ENCODE measurements at places on chromosomes 5 and 9.
A peak's percentile ranks its signal among the peaks of the same experiment; 100 is the strongest.

- no peak for DNase-seq
These were observed 67.8 kb downstream of the FAT2 start for GRCh38 chr5:151523335-151523734.

GRCh38 chr9:75397836-75398235 lies 309.5 kb downstream of the OSTF1 start:
- no peak for DNase-seq

- no peak for DNase-seq
These were observed 10.3 kb downstream of the FST start for GRCh38 chr5:53490747-53491146.

GRCh38 chr5:163619273-163619934 lies 114.0 kb downstream of the MAT2B start:
- no peak for DNase-seq

- no peak for DNase-seq
These were observed 25.0 kb upstream of the C5orf47 start for GRCh38 chr5:173963867-173964441.

DNA sequence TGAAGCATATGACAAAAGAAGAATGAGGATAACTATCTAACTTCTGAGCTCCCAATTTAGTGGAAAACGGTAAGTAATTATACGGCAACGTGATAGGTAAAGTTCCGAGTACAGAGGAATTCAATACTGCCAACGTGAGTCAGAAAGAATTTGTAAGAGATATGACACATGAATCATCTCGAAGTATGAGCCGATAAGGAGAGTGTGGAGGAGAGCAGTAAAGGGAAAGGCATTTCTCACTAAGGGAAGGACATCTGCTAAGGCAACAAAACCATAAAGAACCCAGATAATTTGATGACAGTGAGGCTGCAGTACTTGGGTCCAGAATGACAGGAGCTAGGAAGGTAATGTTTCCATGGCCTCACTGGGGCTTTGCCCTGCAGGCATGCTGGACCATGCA lies 11.0 kb downstream of the MPDZ start:
- DNase-seq = no peak

- no peak for DNase-seq
These were observed 405.4 kb upstream of the ACTBL2 start for GRCh38 chr5:57887851-57888621.

- DNase-seq = no peak
These were observed 213.5 kb upstream of the MVB12B start for GRCh38 chr9:126113176-126113575.

- no peak for DNase-seq
These were observed 312.0 kb downstream of the TLE1 start for GRCh38 chr9:81377320-81377719.

DNA sequence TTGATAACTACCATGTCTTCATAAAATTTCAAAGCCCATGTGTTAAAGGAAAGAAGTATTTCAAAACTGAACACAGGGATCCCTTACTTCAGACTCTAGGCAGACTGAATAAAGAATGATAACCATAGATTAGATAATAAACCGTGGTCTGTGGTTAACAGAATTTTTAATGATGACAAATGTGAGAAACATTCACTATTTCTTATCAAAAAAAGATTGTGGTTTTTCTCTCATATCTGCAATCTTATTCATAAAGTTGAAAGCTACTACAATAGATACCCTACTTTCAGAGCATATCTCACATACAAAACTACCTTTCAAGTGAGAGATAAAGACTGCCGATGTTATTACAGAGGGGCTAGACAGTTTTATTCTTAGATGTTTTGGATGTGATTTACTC lies 816.8 kb upstream of the DMAC1 start:
- no peak for DNase-seq

GRCh38 chr9:115597330-115597895 lies 479.5 kb upstream of the TNC start:
- DNase-seq = no peak

DNA sequence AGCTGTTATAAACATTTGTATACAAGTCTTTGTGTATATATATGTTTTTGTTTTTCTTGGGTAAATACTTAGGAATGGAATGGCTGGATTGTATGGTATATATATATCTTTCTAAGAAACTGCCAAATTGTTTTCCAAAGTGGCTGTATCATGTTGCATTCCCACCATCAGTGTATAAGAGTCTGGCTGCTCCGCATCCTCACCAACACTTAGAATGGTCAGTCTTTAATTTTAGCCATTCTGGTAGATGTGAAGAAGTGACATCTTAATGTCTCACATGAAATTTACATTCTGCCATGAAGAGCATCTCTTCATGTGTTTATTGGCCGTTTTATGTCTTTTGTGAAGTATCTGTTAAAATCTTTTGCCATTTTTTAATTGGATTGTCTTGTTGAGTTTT lies 31.9 kb downstream of the GALNT10 start:
- DNase-seq = no peak

DNA sequence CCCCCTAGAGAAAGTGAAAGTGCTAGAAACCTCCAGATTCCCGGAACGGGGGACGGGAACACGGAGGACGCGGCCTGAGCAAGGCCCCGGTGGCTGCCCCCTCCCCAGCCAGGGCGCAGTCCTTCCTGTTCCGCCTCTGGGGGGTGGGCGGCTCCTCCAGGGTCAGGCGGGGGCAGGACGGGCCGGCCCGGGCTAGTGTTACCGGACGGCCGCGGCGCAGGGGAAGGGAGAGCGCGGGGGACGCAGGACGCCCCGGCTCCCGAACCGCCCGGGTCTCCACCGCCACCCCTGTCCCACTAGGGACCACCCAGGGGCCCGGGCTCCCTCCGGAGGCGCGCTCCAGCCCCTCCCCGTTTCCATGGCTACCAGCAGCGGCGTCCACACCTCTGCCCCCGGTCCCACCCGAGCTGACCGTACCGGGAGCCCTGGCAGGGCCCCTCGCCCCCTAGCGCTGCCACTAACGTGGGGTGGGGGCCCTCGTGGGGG lies 579 bp downstream of the SLC12A7 start:
- no peak for DNase-seq

- DNase-seq = no peak
These were observed 234.9 kb downstream of the ENC1 start for GRCh38 chr5:74405593-74405992.

DNA sequence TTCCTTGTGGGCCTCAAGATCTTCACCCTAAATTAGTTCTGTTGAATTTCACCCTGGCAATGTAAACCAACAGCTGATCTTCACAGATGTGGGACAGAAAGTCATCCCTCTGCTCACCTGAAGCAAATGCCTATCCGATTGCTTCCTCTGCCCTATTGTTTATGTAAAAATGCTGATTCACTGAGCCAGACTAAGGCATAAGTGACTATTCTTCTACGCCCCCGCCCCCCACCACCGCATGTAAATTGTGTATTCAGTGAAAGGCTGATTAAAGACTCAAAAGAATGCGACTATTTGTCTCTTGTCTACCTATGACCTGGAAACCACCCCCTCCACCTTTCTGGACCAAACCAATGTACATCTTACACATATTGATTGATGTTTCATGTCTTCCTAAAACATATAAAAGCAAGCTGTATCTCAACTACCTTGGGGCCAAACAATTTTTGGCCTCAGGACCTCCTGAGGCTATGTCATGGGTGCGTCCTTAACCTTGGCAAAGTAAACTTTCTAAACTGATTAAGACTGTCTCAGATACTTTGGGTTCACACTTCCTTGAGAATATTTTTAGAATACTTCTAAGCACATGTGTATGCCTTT lies 129.7 kb upstream of the BOD1 start:
- DNase-seq = no peak

DNA sequence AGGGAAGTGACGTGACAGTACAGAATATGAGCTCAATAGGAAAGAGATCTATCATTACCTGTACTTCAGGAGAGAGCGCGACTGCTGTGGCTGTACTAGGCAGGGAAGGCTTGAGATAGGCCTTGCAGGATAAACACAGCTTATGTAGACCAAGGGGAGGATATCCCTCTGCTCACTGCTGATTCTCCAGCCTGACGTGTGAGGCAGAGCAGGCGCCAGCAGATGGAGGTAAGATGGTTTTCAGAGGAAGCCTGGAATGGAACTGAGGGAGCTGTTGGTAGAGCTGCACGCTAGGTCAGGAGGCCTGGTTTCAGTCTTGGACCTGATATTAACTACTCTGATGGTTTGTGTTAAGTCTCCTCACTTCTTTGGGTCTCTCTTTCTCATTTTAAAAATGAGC lies 291.4 kb downstream of the YTHDC2 start:
- DNase-seq = no peak

- peak; percentile 6 for DNase-seq
These were observed 629 bp downstream of the CCNH start for GRCh38 chr5:87411973-87412629.

DNA sequence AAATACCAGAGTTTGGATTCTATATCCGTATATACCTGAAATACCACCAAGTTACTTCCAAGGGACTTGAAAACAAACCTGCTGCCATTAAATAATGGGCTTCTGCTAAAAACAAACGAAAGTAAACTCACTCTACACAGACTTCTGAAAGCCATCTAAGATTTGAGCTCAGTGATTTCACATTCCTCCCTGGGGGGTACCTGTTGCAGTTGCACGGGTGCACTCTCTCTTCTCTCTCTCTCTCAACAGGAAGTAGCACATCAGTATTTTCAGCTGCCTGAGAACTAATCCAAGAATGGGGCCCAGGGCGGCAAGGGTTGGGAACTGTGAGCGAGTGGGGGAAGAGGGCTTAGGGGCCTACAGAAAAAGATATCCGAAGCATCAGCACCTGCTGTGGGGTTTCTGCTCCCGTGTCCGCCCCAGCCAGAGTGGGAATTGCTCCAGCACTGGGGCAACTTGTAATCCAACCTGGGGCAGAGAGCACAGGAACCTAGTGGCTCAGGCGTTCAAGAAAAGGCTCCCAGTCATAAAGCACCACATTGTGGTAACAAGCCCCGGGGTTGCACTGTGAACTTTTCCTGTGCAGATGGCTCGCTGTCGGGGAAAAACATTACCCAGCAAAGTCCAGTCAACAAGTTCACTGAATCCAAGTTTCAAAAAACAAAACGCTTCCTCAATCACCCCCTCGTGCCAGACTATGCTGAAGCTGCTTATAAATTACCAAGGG lies 99.8 kb downstream of the EFNA5 start:
- DNase-seq = no peak

- no peak for DNase-seq
These were observed 297.7 kb downstream of the IRX2 start for GRCh38 chr5:2453781-2454180.

- no peak for DNase-seq
These were observed 813.5 kb downstream of the PTPRD start for GRCh38 chr9:9799287-9799686.

DNA sequence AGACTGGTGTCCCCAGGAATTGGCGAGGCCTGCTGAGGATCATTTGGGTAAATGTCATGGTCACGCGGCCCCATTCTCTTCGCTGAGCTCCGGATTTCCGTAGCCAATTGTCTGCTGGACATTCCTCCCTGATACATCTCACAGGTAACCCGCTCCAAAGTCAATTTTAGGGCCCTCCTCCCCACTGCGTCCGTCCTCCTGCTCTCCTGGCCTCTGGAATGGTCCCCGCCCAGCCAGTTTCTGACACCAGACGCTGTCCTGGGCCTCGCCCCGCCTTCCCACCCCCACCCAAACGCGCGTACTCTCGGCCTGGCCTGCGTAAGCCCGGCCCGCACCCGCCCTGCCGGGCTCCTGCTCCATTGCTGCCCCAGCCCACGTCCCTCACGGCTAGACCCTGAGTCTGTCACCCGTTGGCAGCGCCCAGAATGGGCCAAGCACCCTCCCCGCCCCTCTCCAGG lies 202.0 kb downstream of the AUH start:
- DNase-seq = no peak

DNA sequence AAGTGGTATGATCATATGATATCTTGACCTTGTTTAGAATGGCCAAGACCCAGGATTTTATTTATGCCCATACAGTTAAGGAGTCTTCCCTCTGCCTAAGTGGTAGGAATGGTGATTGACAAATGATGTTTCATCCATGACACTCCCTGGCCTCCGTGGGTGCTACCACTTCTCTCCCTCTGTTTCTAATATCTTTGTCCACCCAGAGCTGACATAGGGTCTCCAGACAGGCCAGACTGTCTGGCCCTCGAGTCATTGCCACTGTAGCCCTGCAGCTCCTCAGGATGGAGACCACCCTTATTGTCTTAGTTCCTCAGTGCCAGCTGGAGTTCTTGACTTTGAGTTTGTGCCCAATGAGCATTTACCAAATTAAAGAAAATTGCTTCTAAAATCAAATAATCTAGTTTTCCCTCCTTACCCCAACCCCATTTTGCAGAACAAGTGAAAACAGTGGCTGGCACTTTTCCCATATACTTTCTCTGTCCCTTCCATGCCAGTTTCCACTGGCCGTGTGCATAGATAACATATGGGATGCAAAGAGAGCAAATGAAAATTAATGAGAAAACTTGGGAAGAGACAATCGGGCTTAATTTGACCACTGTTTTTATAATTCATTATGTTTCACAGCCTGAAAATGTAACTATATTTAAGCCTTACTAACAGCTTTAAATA lies 235.7 kb downstream of the NSG2 start:
- no peak for DNase-seq

GRCh38 chr5:130109152-130109551 lies 204.9 kb downstream of the CHSY3 start:
- no peak for DNase-seq

DNA sequence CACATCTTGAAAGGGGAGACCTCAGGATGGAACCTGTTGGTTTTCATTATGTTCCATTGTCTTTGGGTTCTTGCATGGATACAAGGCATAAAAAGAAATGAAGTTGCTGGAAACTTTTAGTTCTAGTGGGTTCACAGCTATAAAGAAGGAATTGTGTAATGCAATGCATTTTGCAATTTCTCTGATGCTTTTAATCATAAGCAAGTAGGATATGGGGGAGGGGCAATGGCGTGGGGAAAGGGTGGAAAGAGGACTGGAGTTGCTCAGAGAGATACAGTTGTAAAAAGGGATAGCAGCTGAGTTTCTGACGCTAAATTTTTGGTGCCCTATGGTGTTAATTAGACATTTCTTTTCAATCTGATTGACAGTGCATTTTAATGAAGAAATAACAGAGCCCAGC lies 88.6 kb upstream of the FANCC start:
- DNase-seq = no peak

- no peak for DNase-seq
These were observed 34.3 kb downstream of the NIPAL4 start for GRCh38 chr5:157494178-157494832.

DNA sequence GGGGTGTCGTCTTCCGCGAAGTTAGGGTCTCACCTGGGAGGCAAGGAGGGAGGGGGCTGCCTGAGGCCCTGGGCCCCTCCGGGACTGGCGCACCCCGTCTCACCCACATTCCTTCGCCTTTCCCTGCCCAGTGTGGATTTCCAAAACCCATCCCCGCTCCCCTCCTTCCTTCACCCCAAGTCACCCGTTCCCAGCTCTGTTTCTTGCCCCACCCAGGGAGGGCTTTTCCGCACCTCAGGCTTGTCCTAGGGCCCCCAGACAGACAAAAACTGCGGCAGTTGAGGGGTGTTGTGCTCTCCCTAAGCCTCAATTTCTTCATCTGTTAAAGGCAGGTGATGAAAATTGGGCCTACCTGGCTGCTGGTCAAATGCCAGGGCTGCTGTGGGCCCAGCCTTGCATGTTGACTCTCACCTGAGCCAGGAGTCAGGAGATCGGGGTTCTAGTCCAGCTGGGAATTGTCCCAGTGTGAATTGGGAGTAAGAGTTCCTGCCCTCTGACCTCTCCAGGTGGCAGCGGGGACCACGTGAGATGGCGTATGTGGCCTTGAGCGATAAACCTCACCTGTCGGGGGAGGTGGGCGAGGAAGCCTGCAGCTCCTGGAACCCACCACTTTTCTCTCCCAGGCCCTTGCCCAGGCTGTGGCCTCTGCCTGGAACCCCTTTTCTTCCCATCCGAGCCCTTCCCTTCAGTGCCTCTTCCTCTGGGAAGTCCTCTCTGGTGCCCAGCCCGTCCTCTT lies 143.4 kb upstream of the IER5L start:
- DNase-seq = no peak

- DNase-seq = no peak
These were observed at the start of gene CTSL for GRCh38 chr9:87725900-87726709. Gene CTSL (plus strand): TSS chr9:87726119. CDS start chr9:87727604, 1,485 bp downstream.

Measured in stimulated activated CD8-positive, alpha-beta memory T cell treated with anti-CD3 and anti-CD28 coated beads, Interleukin-4, amount 100 ng/mL, for 1 hour (primary cell).